ENCODE measurements at places on chromosomes 2 and 18.
A peak's percentile ranks its signal among the peaks of the same experiment; 100 is the strongest.

DNA sequence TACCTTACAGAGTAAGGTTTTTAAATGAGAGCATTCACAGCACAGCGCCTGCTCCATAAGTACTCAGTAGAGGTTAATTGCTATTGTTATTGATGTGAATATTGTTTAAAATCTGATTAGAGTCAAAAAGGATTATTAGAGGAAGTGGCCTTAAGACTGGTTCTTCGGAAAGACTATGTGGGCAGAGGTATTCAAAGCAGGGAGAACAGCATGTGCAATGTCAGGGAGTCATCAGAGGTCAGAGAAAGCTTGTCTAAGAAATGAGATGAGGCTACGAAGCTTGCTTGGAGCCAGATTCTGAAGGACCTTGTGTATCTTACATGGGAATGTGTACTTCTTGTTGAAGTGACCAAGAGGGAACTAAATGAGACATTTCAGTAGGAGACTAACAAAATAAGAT lies 49.8 kb downstream of the PMS1 start:
- H3K27me3 ChIP-seq = no peaks in the 10 kb centered on the region
- no peak overlapping the region for H3K27ac ChIP-seq
- H3K36me3 ChIP-seq = no peaks in the 10 kb centered on the region
- no peak overlapping the region for H3K4me3 ChIP-seq
- H3K4me1 ChIP-seq = no peaks in the 10 kb centered on the region

DNA sequence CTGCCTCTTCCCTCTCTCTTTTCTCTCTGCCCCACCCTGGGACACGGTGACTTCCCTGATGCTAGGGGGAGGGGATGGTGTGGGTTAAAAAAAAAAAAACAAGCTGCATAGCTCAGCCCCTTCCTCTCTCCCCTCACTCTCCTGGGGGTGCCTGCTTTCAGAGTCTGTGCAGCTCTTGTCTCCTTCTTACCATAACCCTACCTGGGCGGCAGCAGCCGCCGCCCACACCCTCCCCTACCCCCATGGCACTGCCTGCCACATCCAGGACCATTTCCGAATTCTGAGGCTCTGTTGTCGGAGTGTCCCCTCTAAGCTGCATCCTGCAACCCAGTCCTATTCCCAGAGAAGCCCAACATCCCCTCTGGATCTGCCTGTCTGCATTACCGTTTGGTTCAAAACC lies 16.0 kb downstream of the TTC32 start:
- H3K27me3 ChIP-seq = no peaks in the 10 kb centered on the region
- H3K4me1 ChIP-seq = peaks cover 16% of the 10 kb centered on the region
- DNase-seq = no peak
- H3K27ac ChIP-seq = no peak overlapping the region

GRCh38 chr2:147223553-147224060 lies 621.2 kb upstream of the ACVR2A start:
- H3K4me3 ChIP-seq = no peak overlapping the region
- H3K27ac ChIP-seq = no peak overlapping the region
- no peaks in the 10 kb centered on the region for H3K36me3 ChIP-seq
- H3K27me3 ChIP-seq = no peaks in the 10 kb centered on the region
- DNase-seq = no peak

DNA sequence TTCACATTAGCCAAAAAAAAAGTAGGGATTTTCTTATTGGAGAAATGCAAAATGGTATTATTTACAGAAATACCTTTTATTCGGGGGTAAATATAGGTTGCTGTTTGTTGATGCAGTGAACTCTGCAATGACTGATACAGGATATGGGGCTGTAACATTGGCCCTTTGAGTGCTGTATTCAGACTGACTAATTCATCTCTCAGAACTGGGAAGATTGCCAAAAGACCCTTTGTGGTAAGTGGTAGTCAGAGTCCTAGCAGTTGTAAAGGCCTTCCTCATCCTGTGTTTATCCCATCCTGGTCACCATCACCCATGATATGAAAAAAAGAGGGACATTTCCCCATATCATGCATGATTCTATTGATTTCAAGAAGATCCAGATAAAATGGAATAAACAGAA lies 14.0 kb upstream of the DCC start:
- no peak overlapping the region for H3K27ac ChIP-seq
- no peaks in the 10 kb centered on the region for H3K4me1 ChIP-seq
- no peaks in the 10 kb centered on the region for H3K36me3 ChIP-seq
- no peaks in the 10 kb centered on the region for H3K27me3 ChIP-seq
- no peak overlapping the region for H3K4me3 ChIP-seq

DNA sequence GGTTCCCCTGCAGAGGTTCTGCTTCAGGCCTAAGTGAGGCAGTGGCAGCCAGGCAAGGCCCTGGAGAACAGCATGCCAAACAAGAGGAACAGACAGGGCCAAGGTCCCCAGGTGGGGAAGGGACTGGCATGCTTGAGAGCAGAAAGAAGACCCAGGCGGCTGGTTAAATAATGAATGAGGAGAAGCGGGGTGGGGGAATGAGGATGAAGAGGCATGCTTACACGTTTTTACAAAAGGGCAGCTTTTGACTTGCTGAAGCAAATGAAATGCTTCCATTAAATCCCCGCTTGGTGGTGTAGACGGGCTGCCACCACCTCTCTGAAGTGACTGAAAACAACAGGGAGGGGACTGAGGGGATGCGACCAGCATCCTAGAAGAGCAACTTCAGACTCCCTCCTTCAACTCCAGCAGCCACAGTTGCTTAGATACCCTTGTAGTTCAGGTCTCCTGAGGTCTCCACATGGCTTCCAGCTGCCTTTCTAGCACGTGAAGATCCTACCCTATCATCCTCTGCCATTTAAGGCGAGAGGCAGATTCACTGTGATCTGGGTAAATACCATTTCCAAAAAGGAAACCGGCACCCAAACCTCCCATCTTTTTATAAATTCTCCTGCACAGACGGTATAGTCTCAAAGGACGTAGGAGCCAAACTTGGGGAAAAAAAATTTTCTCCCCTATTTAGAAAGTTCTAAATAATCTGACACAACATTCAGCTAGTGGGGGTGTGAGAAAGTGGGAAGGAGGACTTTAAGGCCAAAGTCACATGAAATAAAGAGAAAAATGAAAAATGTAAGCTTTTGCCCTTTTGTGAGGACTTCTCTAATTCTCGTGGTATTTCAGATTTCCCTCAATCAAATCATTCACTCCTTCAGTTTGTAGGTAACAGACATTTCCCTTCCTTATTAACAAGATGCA lies 65.6 kb downstream of the CACNB4 start:
- H3K27me3 ChIP-seq = no peaks in the 10 kb centered on the region
- no peaks in the 10 kb centered on the region for H3K36me3 ChIP-seq
- peaks cover 14% of the 10 kb centered on the region for H3K4me1 ChIP-seq
- no peak overlapping the region for H3K4me3 ChIP-seq

DNA sequence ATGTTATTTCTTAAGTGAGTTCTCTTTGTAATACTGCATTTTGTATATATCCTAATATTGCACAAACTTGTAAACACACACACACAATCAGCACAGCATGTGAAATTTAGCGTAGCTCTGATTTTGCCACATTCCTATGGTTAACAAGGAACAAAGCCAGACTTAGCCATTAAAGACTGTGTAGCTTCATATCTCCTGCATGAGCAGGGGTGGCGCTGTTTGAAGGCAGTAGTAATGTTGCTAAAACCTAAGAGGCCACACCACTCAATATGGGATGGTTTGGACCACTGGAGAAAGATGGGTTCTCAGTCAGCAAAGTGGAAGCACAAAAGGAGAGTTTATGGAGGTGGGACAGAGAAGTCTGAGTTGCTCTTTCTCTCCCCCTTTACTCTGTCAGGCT lies 61.1 kb upstream of the RND3 start:
- H3K4me3 ChIP-seq = no peak overlapping the region
- H3K27ac ChIP-seq = no peak overlapping the region

GRCh38 chr2:129199501-129199900 lies 780.0 kb upstream of the RAB6C start:
- H3K27me3 ChIP-seq = no peaks in the 10 kb centered on the region
- no peaks in the 10 kb centered on the region for H3K4me1 ChIP-seq
- H3K4me3 ChIP-seq = no peak overlapping the region

DNA sequence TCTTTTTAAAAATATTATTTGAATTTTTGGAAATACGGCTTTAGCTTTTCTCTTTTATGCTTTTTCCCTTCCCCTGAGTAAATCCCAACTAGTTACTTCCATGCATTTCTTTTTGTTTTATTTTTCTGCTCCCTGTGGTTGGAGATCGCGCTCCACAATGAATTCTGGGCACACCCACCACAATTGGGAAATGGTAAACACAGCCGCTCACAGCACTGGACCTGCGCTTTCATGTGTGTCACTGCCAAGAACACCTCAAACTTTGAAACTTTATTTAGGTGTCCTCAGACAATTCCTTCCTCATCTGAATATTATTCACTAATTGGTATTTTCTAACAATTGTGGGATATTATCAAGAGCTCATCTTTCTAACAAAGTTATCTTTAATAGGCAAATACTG lies 82.8 kb upstream of the TMEM18 start:
- DNase-seq = no peak
- no peaks in the 10 kb centered on the region for H3K4me1 ChIP-seq
- H3K4me3 ChIP-seq = no peak overlapping the region
- no peak overlapping the region for H3K27ac ChIP-seq

DNA sequence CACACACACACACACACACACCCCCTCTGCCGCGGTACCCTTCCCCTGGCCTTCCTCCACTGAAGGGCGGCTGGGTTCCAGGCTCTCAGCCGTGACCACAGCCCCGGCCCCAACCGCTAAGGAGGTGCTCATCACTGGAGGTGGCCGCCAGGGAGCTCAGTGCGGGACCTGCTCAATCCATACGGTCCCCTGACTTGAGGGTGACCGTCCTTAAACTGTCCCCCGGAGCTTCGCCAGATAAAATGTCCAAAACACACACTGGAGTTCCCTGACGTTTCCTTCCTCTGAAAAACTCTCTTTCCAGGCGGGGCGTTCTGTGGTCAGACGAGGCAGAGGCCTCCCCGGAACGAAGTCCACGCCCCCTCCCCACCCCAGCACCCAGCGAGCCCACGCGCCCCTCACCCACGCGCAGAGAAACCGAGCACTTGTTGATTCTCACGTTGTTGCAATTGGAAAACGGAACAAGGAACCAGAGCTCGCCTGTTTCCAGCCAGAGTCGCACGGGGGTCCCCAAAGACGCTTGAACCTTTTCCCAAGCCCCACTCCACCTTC lies 1.4 kb downstream of the MBP start:
- no peak for DNase-seq
- peaks cover 37% of the 10 kb centered on the region for H3K4me1 ChIP-seq
- H3K27ac ChIP-seq = peak overlapping the region; percentile 97

GRCh38 chr2:86194751-86195054 lies 559 bp downstream of the IMMT start:
- DNase-seq = peak; percentile 70
- H3K4me1 ChIP-seq = peaks cover 9% of the 10 kb centered on the region
- peak overlapping the region; percentile 80 for H3K27ac ChIP-seq
- peak overlapping the region; percentile 95 for H3K4me3 ChIP-seq
- H3K27me3 ChIP-seq = no peaks in the 10 kb centered on the region

- H3K36me3 ChIP-seq = no peaks in the 10 kb centered on the region
- no peak overlapping the region for H3K27ac ChIP-seq
- no peak for DNase-seq
- H3K4me1 ChIP-seq = no peaks in the 10 kb centered on the region
- H3K27me3 ChIP-seq = no peaks in the 10 kb centered on the region
Measured at GRCh38 chr2:204354442-204354856, 190.8 kb upstream of the PARD3B start.

DNA sequence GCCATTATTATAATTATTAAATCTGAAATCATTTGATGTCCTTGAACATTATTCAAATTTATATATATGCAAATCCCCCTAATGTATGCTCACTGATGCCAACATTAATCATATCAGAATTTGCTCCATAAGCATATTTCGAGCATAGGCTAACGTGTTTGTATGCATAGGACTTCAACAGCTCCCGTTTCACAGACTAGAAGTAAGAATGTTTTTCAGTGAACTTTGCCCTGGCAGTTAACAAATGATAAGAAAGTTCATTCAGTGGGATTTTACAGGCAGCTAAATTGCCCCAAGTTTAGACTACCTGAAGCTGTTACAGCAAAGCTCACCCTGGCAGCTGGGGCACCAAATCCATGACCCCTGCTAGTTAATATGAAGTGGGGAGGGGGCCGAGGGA lies 272.0 kb downstream of the LNPK start:
- no peaks in the 10 kb centered on the region for H3K4me1 ChIP-seq
- H3K4me3 ChIP-seq = no peak overlapping the region
- no peaks in the 10 kb centered on the region for H3K36me3 ChIP-seq
- H3K27ac ChIP-seq = no peak overlapping the region

DNA sequence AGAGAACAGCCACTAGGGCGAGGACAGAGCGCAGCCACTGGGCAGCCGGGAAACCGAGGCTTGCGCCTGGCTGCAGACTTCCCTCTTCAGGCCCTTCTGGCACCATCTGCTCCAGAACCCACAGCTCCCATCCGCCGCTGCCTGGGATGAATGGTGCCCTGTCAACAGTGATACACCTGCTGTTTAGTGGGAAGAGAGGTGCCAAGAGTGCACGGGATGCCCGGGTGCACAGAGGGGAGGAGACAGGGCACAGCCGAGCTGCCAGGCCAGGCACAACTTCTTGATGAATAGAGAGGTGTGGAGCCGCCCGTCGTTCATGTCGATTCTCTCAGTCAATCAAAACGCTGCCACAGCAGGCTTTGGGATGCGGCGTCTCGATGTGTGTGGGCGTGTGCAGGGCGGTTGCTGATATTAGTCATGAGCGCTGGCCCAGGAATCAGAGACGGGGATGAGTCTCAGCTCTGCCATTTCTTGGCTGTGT lies 39.5 kb downstream of the RRM2 start:
- no peak for DNase-seq
- peaks cover 13% of the 10 kb centered on the region for H3K36me3 ChIP-seq
- H3K27me3 ChIP-seq = no peaks in the 10 kb centered on the region
- no peak overlapping the region for H3K27ac ChIP-seq
- no peak overlapping the region for H3K4me3 ChIP-seq

DNA sequence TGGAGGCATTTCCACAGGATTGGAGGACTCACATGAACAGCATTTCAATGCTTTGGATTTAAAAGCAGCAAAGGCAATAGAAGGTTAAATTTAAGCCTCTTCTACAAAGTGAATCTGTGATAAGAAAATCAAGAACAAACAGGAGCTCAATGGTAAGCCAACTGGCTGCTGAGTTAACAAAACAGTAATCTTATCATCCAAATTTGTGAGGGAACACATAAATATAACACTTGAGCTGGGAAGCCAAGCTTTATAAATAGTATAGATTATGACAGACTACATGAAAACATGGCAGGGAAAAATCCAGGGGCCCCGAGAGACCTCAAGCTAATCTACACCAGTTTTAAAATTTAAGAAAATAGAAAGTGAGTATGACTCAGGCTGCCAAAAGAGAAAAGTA lies 108.5 kb upstream of the PGAP1 start:
- H3K36me3 ChIP-seq = peaks cover 46% of the 10 kb centered on the region
- H3K4me1 ChIP-seq = no peaks in the 10 kb centered on the region
- no peak overlapping the region for H3K27ac ChIP-seq
- DNase-seq = no peak
- H3K27me3 ChIP-seq = no peaks in the 10 kb centered on the region
- no peak overlapping the region for H3K4me3 ChIP-seq

GRCh38 chr2:41498781-41499180 lies 549.0 kb upstream of the PKDCC start:
- DNase-seq = no peak
- no peaks in the 10 kb centered on the region for H3K27me3 ChIP-seq
- no peaks in the 10 kb centered on the region for H3K36me3 ChIP-seq
- H3K4me3 ChIP-seq = no peak overlapping the region
- no peaks in the 10 kb centered on the region for H3K4me1 ChIP-seq

Data from GM12878 (cell line).